ENCODE measurements at places on chromosomes 4 and X.

- DNase-seq: no peak
Observed at GRCh38 chrX:100405424-100405823, 4.6 kb downstream of the PCDH19 start.

DNA sequence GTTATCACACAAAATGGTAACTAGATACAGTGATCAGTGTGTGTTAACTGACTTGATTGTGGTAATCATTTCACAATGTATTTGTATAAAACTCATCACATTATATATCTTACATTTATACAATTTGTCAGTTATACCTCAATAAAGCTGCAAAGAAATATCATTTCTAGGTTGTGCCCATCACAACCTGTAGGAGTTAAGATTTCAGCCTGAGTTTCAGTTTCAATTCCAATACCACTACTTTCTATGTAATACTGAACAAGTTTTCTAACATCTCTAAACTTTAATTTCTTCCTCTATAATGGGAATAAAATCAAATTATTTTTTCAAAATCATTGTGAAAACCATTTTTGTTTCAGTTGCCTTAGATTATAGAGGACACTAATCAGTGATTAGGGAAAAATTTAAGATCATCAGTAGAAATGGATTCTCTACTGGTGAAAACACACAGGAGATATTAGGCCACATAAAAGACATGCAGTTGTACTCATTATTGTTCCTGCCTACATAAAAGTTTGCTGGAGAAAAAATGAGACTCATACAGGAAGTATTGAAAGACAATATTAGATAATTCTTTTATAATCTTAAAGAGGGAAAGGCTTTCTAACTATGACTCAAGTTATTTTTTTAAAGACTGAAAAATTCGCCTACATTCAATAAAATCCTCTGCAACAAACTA is 18.4 kb upstream of the TBC1D1 start:
- no peak for DNase-seq

DNA sequence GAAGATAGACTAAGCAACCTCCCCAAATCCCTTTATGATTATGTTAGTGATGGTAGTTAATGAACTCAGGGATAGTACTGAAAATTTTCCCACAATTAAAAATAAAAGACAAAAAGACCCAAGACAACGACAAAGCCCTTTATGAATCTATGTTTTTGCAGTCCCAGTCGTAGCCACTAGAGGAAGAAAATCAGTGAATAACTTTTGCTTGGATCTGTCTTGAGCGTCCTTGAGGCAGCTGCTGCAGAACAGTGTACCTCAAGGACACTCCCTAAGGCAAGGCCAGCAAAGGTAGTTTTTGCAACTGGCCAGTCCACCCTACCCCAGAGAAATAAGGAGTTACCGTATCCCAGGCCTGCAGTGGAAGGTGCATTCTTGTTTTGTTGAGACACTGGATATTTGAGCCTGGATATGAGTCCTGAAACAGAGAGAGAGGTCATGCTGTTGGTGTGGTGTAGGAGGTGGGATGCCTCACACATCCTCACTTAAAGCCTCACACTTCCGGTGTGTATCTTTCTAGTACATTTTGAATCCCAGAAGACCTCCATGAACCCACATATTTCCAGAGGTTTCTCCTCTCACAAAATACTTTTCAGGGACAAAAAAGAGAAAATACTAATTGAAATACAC is 8.7 kb upstream of the TIMM8A start:
- DNase-seq: peak; percentile 2

GRCh38 chr4:162163892-162164759 is at the start of gene FSTL5:
Gene FSTL5, minus strand, starts transcription at chr4:162164000. Its CDS starts 52,604 bp downstream, at chr4:162111396.
- peak; percentile 78 for DNase-seq

GRCh38 chr4:54281054-54281766 is 52.1 kb downstream of the PDGFRA start:
- DNase-seq: peak; percentile 77

GRCh38 chr4:110516106-110516922 is 40.4 kb downstream of the ENPEP start:
- peak; percentile 48 for DNase-seq

- no peak for DNase-seq
Observed at GRCh38 chr4:56692576-56692975, 11.5 kb upstream of the HOPX start.

DNA sequence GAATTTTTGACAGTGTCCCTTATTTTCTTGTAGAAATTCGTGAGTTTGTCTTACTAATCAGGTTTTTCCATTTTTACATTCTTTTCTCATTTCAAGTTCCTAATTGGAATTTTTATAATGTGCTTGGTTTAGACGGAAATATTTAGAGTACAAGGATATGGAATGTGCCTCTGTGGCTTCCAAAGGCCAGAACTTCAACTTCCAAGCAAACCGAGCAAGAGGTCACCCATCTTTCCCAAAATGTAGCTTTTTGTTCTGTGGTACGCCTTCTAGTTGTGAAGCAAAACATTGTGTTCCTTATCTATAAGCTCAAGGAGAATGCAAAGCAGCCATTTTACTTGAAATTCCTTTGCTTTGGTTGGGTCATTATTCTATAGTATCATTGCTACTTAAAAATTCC is 212.8 kb upstream of the PACRGL start:
- DNase-seq: peak; percentile 30

DNA sequence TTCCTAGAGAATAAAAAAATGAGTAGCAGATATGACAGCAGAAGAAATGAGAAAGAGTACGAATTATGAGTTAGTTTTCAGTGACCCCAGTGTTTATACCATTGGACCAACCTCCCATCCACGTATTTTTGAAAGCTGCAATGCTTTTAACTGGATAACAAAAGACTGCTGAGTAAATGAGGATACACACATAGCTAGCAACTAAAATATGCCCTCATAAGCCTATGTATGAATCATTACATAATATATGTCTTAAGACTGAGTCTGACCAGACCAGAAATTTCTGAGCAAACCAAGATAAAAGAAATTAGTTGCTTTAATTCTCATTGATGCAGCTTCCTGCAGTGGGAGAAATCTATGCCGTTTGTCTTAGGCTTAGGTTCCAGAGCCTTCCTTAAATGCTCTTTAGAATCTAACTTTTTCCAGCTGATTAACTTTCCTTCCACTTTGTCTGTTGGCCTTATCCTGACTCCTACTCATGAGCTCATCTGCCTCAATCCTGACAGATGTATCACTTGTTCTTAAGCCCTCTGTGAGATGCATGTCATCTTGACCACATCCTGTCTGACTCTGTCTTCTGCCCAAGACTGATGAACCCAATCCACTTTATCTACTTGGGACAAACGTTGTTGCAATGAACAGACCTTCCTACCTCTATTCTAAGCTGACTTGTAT is 301.4 kb upstream of the AADAT start:
- DNase-seq: peak; percentile 97

- peak; percentile 27 for DNase-seq
Observed at GRCh38 chrX:130296743-130297142, 28.0 kb upstream of the ZNF280C start.
